ENCODE measurements at places on chromosomes 2 and 18.

GRCh38 chr2:180715044-180715443, 265.4 kb upstream of the UBE2E3 start:
- DNase-seq, result no peak

- DNase-seq, result no peak
Observed at GRCh38 chr2:118671701-118672454, 175.6 kb downstream of the EN1 start.

GRCh38 chr2:109525836-109526235, 87.9 kb downstream of the SEPTIN10 start:
- no peak for DNase-seq

DNA sequence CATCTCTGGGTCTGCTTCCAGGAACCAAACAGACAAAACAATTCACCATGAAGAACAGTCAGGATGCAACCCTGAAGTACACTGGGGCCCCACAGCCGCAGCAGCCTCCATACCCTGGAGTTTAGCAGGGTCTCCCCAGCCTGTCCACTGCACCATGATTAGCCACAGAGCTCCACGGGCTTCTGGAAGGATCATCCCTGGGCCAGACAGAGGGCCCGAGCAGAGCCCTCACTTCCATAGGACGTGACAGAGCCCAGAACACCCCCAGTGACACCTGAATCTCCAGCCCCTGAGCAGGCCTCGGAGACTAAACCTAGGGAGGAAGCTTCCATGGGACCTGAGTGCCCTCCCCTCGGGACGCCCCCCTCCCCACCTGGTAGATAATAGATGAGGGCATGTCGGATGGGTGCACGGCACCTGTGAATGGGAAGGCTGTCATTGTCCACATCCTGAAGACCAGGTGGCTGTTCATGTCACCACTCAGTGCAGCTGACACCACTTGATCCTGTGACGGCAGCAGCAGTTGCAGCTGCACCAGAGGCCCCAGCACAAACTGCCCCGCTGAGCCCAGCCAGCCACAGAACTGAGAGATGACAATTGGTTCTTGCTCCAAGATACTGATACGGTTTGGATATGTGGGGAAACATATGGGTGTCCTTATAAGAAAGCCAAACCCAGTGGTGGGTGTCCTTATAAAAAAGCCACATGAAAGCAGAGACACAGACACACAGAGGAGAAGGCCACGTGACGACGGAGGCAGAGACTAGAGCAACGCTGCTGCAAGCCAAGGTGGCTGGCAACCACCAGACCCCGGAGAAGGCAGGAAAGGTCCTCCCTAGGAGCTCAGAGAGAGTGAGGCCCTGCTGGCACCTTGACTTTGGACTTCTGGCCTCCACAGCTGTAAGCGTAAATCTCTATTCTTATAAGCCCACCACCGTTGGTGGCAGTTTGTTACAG, 23.2 kb downstream of the KIF1A start:
- no peak for DNase-seq

- DNase-seq, result no peak
Observed at GRCh38 chr18:61554117-61554776, 221.0 kb downstream of the CDH20 start.

- no peak for DNase-seq
Observed at GRCh38 chr2:36444216-36444936, 88.8 kb downstream of the CRIM1 start.

DNA sequence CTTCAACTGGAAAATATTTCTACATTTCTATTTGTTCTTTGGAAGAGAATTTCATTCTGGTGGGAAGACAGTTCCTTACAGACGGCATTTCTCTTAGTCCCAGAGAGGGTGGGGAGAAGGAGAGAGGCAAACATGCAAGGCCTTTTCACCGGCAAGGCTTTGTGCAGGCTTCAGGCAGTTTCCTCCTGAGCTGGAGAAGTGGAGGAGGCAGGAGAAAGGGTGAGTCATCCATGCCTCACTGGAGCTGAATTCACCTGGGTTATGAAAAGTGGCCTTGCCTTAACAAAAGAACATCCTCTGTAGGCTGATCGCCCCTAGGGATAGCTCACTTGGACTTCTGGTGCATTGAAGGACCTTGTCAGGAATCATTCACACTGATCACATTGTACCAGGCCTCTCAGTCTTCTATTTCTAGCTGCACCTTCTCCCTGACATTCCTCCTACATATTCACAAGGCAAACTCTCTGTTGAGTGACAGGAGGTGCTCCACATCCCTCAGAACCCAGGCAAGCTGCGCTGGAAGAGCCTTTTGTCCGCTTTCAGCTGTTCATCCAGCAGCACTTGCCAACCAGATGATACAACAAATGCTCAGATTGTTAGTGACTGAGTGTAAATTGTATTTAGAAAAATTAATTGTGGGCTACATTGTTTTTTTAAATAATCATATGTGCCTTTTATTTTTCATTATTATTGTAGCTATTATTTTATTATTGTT, 796.1 kb downstream of the DCDC2C start:
- DNase-seq, result no peak

GRCh38 chr2:45105050-45105582, 95.9 kb upstream of the SIX2 start:
- DNase-seq, result no peak

DNA sequence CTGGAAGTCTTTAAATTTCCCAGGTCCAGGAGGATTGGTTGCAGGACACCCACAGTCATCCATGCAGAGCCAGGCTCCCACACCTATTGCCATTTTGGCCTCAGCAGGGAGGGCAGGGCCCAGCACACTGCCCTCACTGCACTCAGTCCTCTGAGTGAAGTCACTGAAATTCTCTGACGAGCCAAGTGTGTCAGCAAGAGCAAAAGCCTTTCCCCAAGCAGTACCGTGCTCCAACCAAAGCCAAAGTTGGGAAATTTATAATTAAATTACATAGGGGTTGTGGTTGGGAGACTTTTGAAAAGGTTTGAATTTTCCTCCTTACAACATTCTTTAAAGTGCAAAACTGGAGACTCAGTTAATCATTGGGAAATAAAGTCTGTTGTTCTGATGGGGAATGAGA, 98.5 kb upstream of the CD226 start:
- no peak for DNase-seq

DNA sequence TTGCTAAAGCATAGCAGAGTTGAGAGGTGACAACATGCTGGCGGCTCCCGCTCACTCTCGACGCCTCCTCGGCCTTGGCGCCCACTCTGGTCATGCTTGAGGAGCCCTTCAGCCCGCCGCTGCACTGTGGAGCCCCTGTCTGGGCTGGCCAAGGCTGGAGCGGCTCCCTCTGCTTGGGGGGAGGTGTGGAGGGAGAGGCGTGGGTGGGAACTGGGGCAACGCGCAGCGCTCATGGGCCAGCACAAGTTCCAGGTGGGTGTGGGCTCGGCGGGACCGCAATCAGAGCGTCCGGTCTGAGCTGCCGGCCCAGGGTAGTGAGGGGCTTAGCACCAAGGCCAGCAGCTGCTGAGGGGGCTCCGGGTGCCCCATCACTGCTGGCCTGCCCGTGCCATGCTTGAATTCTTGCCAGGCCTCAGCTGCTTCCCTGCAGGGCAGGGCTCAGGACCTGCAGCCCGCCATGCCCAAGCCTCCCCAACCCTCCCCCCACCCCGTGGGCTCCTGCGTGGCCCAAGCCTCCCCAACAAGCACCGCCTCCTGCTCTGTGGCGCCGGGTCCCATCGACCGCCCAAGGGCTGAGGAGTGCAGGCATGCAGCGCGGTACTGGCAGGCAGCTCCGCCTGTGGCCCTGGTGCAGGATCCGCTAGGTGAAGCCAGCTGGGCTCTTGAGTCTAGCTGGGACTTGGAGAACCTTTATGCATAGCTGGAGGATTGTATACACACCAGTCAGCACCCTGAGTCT, 2052.8 kb upstream of the CELF4 start:
- DNase-seq, result no peak

- no peak for DNase-seq
Observed at GRCh38 chr2:190649798-190650390, 1.0 kb downstream of the NAB1 start.

GRCh38 chr18:59906203-59906602, 6.4 kb downstream of the PMAIP1 start:
- DNase-seq, result no peak

GRCh38 chr2:224278531-224278930, 123.4 kb downstream of the FAM124B start:
- DNase-seq, result no peak

Data from stimulated activated CD8-positive, alpha-beta memory T cell treated with anti-CD3 and anti-CD28 coated beads, Interleukin-15, amount 100 ng/mL, for 24 hours (primary cell).